ENCODE measurements at places on chromosomes 1 and 21. TPM values are rescaled to one million over a fixed set of nuclear protein-coding genes. Genes with fewer than 3 reads are reported as not detected.

Gene TBX19
- total RNA-seq: 2.0 TPM

Gene FAM72A
- total RNA-seq: 5.6 TPM

Gene EDARADD
- 2.3 TPM for total RNA-seq

Gene RGS2
- 83.3 TPM for total RNA-seq

Gene KCND3
- 8.0 TPM for total RNA-seq

Gene NGF
- total RNA-seq: 0.52 TPM

Gene BCAN
- total RNA-seq: 0.18 TPM

Gene SH2D5
- total RNA-seq: not detected

Gene CD2
- total RNA-seq: 2.4 TPM

Gene RGS13
- total RNA-seq: 1.3 TPM

Gene EPS15
- 71.1 TPM for total RNA-seq

Gene OR6K2
- not detected for total RNA-seq

Gene CD160
- total RNA-seq: 0.63 TPM

GRCh38 chr1:47901001-47901575 lies 96.1 kb downstream of the TRABD2B start:
- DNase-seq: no peak

GRCh38 chr1:54476530-54477109 lies 70.4 kb upstream of the SSBP3 start:
- DNase-seq: no peak

DNA sequence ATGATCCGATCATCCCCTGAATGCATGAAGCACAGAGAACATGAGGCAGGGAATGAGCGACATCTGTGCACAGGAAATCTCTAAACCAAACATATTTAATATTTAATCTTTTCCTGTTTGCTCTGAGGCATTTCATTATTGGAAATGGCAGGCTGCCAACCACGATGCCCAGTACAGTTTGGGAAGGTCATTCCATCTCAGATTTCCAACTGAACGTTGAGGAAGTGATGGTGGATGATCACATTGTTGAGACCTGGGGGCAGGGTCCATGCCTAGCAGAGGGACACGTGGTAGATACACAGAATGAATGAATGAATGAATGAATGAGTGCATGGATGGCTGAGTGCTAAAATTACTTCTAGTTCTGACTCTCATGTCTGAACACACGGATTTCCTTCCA lies 15.9 kb upstream of the FASLG start:
- DNase-seq: peak; percentile 27

DNA sequence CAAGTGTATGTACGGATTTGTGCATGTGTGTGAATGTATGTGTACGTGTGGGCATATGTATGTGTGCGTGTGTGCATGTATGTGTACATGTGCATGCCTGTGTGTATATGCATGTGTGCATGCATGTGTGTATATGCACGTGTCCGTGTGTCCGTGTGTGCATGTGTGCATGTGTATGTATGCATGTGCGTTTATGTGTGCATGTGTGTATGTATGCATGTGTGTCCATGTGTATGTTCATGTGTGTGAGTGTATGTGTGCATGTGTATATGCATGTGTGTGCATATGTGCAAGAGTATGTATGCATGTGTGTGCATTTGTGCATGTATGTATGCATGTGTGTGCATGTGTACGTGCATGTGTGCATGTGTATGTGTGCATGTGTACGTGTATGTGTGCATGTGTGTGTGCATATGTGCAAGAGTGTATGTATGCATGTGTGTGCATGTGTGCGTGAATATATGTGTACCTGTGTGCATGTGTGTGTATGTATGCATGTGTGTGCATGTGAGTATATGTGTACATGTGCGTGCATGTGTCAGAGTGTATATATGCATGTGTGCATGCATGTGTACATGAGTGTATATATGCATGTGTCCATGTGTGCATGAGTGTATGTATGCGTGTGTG lies 15.6 kb downstream of the EPHA8 start:
- no peak for DNase-seq

GRCh38 chr1:171998711-171999110 lies 157.4 kb downstream of the DNM3 start:
- DNase-seq: no peak

GRCh38 chr1:20212685-20213331 lies 26.5 kb upstream of the PLA2G2C start:
- DNase-seq: peak; percentile 82

GRCh38 chr1:205205055-205205454 lies 6.4 kb downstream of the DSTYK start:
- no peak for DNase-seq

- no peak for DNase-seq
These were observed 26.4 kb downstream of the NPHS2 start for GRCh38 chr1:179549368-179549700.

DNA sequence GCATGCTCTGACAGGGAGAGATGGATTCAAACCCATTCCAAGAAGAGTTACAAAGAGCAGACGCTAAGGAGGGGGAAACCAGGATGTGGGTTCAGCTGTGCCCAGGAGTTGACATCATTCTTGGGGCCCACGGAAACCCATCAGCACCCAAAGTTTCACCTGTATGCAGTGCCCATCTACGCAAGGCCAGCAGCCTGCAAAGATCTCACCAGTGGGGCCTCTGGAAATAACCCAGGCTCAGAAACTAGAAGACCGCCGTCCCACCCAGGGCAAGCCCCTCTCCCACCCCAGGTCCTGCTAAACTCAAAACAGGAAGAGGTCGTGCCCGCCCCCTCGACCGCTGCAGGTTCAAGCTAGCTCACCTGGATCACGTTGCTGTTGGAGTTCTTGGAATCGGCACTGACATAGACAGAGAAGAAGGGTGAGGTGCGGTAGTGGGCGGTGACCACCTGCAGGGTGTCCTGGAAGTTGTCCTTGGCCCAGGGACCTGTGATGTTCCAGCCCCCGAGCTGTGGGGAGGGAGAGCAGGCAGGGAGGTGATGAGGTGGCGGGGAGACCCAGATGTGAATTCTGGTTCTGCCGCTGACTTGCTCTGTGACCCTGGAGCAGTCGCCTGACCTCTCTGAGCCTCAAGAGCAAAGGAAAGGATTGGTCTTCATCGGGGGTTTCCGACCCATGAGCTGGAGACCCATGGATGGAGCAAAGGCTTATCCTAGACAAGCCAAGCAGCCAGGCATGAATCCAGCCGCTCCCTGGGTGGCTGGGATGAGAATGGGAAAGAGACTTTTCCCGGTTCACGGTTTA lies 31.7 kb downstream of the ECE1 start:
- no peak for DNase-seq

DNA sequence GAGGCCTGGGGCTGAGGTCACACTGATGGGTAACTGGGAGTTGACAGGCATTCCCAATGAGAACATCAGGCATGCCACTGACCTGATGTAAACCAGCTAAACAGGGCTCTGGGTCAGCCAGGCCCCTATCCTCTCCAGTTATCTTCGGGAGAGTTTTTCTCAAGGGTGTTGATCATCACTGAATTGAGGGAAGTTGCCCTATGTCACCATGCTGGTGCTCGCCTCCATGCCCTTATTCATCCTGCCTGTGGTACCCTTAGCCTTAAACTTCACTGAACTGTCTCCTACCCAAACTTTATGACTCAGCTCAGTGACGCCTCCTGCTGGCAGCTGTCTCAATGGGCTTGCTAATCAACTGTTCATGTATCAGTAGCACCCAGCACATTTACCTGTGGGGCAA lies 80.7 kb upstream of the TNR start:
- no peak for DNase-seq

- DNase-seq: no peak
These were observed 128.6 kb downstream of the PCNX2 start for GRCh38 chr1:233166896-233167295.

DNA sequence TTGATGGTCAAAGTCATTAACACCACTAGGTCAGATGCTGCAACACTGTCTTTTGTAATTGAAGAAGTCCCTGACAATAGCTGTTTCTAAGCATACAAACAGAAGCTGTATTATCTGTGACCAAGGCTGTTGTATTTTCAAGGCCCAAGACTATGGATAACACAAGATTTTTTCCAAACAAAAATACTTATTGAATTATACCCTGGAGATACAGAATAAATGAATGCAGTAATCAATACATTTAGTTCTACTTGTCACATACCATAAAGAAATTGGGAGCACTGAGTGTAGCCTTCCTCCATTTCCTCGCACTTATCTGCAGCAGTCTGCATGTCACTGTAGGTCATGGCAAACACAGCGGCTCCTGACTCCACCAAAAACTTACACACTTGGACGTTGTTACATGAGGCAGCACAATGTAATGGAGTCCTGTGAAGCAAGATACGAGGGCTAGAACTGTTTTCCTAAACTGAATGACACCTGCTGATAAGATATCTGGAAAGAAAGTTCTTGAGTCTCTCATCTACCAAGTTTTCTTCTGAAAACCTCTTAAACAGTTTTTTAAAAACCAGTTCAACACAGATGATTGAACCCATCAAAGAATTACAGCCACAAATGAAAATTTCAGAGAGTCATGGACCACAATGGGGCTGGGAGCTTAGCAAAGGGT lies 56.9 kb downstream of the TP53BP2 start:
- no peak for DNase-seq

GRCh38 chr1:163211667-163212066 lies 9.0 kb upstream of the RGS5 start:
- no peak for DNase-seq

DNA sequence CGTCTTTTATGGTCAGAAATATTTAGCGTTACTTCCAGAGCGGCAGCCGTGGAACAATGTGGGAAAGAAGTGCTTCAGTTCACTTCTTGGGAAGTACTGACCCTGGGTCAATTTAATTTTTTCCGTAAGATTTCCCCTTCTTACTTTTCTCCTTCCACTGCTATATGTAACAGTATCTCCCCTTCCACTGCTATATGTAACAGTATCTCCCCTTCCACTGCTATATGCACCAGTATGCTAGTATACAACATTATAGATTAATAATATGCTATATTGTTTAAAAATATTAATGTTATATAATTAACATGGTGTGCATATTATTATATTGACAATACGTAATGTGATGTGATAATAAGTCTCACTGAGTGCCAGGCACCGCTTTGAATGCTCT lies 69.7 kb upstream of the ERG start:
- no peak for DNase-seq

DNA sequence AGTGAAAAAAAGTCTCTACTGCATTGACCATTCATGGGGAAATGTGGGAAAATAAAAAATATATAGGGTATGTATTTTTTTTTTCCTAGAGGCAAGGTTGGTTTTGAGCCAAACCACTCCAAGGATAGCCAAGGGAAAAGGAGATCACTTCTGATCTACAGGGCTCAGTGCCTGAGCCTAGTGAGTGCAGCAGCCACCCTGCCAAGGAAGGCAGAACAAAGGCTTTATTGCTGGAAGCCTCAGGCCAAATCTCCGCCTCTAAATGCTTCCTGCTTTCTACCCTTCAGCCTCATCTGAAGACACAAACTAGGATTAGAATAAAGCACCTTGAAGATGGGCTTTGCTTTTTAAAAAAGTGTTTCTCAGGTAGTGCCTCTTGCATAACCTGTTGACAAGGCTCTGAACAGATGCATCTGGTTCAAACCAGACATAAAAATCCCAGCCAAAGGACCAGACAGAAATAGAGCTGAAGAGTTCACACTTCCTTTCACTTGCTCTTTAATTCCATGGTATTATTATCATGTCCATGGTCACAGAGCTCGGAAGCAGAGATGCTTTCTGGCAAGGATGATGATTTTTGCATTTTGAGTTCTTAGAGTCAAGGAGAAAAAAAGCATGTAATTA lies 10.5 kb downstream of the C1orf115 start:
- DNase-seq: peak; percentile 37

DNA sequence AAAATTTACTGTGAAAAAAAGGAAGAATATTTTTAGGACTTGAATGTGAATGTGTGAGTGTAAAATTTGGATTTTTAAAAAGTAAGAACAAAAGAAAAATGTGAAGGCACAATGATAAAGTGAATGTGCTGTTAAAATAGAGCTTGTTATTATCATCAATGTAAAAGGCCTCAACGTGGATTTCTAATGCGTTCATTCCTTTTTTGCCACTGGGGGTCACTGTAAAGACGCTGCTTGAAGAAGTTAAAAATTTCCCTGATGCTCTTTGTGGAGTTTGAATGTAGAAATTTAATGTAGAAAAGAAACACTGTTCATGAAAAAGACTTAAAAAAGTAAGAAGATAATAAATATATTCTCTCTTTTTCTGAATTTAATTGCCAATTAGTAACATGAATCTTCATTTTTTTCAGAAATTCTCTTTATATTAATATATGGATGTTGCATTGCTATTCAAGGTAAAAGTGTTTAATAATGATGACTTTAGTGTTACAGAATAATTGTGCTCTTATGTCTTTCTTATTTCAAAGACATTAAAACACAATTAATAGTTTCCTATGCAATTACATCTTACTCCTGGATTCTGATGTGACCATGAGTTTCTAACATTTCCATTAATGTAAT lies 161.5 kb downstream of the DNM3 start:
- DNase-seq: peak; percentile 88

DNA sequence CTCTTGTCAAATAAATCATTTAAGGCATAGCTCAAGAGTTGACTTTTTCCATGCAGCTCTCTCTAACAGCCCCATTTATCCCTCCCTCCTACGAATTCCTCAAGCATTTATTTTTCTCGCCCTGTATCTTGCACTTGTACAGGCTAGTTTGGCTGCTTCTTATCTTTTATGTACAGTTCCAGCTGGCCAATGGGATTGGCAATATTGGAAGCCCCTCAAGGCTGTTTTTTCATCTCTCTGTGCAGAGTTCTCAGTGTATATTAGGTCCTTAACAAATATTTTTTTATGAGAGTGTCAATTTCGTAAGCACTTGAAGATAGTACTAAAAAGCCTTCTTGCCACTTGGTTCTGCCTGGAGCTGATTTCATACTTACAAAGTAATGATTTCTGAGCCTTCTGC lies 356.0 kb downstream of the ST6GALNAC3 start:
- peak; percentile 29 for DNase-seq

DNA sequence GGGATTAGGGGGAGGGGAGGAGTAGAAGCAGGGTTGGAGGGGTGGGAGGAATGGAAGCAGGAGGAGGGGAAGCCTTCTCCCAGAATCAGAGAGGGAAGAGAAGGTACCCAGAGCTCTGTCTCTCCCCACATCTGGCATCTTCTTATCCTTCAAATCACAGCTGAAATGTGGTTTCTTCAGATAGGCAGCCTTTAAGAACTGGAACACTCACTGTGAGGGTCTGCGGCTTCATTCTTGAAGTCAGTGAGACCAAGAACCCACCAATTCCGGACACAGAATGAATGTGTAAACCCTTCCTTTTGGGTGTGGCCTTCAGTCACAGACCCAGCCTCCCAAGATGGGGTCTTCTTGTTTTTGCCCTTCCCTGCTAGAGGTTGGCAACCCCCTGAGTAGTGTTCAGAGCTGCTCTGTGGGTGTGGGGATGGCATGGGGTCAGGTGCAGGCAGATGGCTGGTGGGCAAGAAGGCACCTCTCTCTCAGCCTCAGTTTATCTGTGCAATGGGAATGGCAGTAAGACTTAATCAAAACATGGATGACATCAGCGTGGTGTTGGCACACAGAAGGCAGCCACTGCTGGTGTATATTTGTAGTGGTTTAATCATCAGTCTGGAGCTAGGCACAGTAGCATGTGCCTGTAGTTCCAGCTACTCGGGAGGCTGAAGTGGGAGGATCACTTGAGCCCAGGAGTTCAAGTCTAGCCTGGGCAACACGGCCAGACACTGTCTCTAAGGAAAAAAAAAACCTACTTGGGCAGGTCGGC lies 7.2 kb downstream of the FAAH start:
- no peak for DNase-seq

All from lung (tissue), 17 donors.